ENCODE measurements at places on chromosomes 12 and 14.

DNA sequence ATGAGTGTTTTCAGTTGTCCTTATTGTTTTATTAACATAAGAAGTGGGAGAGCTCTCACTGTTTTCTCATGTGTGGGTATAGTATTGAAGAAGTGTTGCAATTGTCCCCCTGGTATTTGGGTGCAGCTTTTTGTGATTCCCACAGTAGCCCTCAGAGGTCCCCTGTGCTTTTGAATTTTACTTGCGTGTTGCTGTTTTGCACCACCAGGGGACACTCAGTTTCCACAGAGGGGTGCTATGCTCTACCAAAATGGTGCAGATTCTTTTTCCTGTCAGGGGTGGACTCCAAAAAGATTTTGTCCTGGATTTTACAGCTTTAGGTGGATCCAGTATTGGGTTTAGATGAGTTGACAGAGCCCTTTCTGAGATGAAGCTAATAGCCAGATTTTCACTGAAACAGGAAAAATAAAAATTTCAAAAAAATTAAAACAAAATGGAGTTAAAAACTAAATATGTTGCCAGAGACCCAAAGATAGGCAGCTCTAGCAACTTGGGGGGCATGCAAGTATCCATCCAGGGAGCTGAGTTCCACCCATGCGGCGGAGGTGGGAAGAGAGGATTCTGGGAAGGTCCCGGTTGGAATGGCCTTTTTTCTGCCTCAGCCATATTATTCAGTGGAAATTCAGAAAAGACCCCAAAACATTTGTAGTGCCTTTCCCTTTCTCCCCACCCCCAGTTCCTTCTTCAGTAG lies 50.2 kb downstream of the TTLL5 start:
- DNase-seq: no peak

GRCh38 chr12:113987261-113988063 lies 21.3 kb upstream of the RBM19 start:
- no peak for DNase-seq

DNA sequence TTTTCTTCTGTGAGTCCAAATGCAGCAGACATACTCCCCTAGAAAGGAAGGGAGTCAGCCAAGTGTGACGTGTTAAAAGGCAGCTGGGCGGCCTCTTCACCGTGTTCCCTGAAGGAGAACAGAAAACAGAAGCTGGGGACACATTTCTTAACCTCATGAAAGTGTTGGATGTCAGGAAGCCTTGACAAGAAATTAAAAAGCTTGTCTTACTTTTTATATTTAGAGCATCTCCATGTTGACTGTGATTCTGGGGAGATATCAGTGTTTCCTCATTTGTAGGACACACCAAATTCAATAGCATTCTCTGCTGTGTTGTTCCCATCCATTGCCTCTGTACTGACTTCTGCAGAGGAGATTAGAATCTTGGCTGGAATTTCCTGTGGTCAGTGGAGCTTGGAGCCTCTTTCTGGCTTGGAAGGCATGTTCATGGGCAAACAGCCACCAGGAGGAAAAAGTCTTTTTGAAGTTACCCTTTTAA lies 93.7 kb downstream of the RMST start:
- DNase-seq: no peak

GRCh38 chr12:51160814-51161459 lies 12.0 kb downstream of the TFCP2 start:
- DNase-seq: no peak

DNA sequence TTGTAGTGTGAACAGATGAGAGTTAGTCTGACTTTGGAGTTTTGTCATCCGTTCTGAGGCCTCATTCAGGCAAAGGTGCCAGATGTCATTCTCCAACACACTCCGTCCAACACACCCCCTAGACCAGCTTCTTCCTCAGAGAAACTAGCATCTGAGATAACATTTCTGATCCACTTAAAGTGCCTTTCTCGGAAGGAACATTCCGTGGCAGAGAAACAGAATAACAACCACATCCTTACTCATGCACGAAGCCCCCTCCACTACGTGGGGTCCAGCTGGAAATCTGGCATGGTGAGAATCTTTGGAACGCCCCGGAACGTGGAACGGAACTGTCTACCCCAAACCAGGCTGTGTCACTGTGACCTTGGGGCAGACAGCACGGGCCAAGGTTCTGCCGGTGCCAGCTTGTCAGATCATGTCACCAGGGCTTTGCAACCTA lies 17.0 kb upstream of the BCL7A start:
- DNase-seq: no peak

DNA sequence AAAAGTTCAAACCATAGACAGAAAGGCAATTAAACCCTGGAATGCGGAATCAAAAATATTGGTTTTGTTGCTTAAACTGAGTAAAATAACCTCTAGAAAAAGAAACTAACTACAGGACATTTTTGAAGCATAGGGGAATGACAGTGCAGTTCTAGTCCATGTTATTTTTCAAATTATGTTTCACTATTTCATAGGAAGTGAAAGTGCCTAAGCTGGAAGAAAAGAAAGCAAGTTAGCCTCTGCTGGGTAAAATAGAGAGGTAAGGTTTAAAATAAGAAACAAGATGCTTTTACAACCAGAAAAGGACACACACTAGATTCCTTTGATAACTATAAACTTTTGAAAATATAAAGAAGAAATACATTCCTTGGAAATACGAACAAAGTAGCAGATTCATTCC lies 1.1 kb downstream of the CLECL1 start:
- DNase-seq: no peak

- no peak for DNase-seq
Measured at GRCh38 chr12:69732088-69732487, 6.6 kb upstream of the RAB3IP start.

- no peak for DNase-seq
Measured at GRCh38 chr12:124681779-124682391, 114.5 kb upstream of the NCOR2 start.

- DNase-seq: no peak
Measured at GRCh38 chr14:93114713-93115068, 1.0 kb downstream of the ITPK1 start.

DNA sequence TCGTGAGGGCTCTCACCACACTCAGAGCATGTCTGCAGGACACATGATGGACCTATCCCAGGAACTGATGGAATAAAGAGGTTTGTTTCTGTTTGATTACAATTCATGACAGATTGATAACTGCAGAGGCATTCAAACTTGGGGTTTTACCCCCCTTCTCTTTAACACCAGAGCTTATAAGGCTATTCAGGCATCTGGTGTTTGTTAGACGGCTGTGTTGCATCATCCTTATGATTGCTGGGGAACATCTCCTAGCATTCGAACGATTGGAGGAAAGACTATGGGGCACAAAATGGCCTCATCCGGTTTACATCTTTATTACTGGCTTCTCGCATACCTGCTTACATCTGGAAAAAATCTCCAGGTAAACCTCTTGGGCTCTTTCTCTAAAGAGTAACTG lies 191.8 kb downstream of the MSRB3 start:
- DNase-seq: no peak

DNA sequence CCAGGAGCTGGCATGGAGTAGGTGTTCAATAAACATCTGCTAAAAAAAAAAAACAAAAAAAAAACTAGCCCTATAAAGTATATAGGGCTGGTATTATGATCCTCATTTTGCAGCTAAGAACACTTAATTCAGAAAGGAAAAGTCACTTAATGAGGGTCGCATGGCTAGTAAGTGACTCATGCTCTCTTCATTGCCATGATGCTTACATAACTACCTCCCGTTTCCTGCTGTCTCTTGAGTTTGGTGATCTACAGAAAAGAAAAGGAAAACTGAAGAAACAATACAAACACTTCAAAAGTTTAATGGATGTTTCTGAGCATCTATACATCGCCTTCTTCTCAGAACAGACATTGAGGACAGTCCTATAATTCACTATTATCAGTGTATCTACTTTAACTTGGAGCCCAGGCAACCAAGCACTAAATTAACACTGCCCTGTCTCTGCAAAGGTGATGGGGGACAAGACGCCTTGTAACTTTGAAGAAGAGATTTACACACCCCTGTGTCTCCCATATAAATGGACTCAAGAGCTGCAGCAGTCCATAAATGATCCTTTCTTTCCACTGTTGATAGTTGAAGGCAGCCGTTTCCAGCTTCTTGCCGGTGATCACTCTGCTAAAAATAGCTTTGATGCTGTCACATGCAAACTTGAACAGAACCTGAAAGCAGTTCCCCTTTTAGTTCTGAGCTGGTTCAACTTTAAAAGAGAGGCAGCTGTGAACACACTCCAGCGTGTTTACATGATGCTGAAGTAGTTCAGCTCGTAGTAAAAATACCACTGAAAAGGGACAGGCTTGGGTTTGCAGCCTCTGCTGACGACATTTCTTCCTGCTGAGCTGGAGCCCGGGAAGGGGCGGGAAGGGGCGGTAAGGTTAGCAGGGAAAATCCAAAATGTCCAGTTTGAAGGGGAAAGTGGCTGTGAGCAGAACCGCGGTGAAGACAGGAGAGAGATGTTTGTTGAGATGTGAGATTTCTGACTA lies 113.3 kb downstream of the FOXN3 start:
- DNase-seq: no peak

DNA sequence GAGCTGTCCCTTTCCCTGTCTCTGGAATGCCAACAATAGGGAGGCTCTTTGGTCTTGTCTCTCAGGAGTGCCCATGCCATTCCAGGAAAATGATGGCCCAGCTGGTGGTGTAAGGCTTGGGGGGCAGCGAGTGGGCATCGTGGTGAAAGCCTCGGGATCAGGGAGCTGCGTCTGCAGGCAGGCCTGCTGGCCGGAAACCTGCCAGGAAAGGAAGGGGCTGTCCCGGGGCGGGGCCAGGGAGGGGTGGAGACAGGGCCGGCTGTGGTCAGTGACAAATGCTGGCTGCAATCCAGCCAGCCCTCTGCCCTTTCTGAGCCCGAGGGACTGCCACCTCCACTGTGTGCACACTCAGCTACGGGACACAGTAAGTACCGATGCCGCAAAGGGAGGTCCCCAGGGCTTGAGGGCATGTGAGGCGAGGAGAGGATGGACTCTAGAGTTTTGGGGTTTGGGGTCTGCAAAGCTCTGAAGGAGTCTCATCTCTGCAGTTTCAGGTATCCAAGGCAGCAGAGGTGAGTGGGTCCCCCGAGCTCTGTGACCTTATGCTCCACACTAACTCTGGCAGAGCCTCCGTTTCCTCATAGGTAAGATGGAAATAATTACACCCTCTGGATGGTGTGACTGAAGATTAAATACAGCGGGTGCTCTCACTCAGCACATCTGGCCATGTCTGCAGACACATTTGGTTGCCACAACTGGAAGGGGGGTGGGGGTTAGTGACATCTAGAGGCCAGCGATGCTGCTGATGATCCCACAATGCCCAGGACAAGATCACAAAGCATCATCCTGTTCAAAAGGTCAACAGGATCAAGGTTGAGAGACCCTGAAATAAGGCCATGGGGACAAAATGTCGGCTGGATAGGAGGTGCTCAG lies at the start of gene SERPINA5:
SERPINA5 (plus strand) TSS at position 300 of the 873 bp plus-strand sequence. CDS start 5,937 bp downstream, outside the sequence.
- no peak for DNase-seq

DNA sequence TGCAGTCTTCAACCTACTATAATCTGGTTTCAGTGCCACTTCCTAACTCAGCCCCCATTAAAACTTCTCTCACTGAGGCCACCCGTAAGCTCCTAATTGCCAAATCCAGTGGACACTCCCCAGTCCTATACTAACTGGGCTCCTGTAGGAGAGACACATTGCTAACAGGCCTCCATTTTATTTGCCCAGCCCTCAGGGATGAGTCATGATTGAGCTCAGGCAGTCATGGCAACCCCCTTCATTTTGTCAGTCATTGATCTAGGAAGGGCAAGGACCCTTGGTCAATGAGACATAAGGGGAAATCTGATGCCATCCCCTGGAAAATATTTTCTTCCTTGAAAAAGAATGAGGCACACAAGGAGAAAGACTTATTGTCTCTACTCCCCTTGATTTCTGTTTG lies 70.1 kb upstream of the HIF1A start:
- no peak for DNase-seq

GRCh38 chr12:13173012-13173932 lies 23.3 kb upstream of the EMP1 start:
- DNase-seq: no peak

DNA sequence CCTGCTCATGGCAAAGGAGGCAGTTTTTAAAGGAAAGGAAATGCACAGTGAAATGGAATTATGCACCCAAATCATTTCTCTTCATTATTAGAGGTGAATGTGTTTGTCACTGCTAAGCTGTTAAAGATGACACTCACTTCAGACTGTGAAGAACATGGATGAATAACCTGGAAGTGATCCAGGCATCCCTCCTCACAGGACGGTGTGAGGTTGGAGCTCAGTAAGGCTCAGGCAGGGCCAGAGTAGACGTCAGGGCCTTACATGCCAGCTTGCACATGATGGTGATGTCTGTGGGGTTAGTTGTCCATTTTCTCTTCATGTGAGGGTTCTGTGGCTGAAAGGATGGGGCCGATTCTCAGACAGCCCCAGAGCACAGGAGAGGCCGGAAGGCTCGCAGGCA lies 273.1 kb downstream of the PCNX1 start:
- DNase-seq: no peak

DNA sequence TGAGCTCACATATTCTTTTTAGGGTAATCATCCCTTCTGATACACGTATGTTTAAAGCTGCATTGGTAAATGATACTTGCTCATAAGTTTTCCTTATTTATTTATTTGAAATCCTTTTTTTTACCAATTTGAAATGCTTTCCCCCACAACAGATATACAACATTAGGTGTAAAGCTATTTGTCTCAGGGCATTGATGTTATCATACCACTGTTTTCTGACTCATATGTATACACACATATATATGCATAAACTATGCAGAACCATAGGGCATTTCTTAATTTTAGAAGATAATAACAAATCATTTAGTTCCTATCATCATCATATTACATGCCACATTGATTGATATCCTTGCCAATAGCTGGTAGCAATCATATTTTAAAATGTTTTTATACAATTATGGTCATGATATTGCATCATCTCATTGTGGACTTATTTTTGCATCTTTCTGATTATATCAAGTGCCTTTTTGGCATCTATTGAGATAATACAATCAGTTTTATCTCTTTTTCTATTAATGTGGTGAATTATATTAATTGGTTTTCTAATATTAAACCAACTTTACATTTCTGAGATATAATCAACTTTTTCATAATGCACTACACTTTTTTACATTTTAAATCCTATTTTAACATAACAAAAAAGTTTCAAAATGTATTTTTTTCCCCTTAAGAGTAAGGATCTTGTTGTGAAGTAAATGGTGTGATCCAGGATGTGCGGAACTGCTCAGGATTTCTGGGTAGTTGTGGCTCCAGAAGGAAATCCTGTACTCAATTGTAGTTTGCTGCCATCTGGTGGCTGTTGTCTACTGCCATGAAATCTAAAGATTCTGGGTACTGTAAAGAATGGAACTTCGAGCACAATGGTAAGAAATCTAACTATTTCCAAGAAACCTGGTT lies 16.7 kb downstream of the OR9K2 start:
- no peak for DNase-seq

GRCh38 chr14:105299654-105300541 lies 903 bp downstream of the BRF1 start:
- no peak for DNase-seq

DNA sequence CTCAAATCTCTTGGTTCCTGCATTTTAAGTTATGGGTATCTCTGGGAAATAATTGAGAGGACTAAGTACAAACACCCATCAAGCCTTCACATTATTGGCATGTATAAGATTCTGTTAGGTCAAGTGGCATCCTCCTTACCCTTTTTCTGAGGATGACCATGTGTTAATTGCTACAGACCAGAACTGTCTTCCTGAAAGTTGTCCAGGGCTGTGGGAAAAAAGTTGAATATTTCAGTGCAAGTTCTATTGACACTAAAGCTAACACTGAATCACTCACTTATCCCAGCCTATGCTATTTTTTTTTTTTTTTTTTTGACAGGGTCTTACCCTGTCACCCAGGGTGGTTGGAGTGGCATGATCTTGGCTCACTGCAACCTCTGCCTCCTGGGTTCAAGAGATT lies 130.1 kb upstream of the HIF1A start:
- DNase-seq: no peak

GRCh38 chr12:111193496-111193895 lies 175.4 kb downstream of the PHETA1 start:
- DNase-seq: no peak

GRCh38 chr14:61553730-61554641 lies 141.3 kb upstream of the HIF1A start:
- DNase-seq: no peak

Data from cortex of kidney (tissue), 1 donor.